ENCODE measurements at places on chromosomes 12 and 14. TPM values are rescaled to one million over a fixed set of nuclear protein-coding genes. Genes with fewer than 3 reads are reported as not detected.

RAD9B gene
- 0.58 TPM for total RNA-seq

CINP gene
- 57.3 TPM for total RNA-seq

GLT8D2 gene
- 14.8 TPM for total RNA-seq

LRRC10 gene
- total RNA-seq, result not detected

HPD gene
- not detected for total RNA-seq

CCDC198 gene
- total RNA-seq, result under 0.01 TPM

OTUB2 gene
- 2.0 TPM for total RNA-seq

BEST3 gene
- under 0.01 TPM for total RNA-seq

BBOF1 gene
- total RNA-seq, result 5.8 TPM
